ENCODE measurements at places on chromosomes 3 and 15. TPM values are rescaled to one million over a fixed set of nuclear protein-coding genes. Genes with fewer than 3 reads are reported as not detected.

- no peaks in the 10 kb centered on the region for H3K4me1 ChIP-seq
- no peak overlapping the region for H3K27ac ChIP-seq
- H3K4me3 ChIP-seq: no peak overlapping the region
Measured at GRCh38 chr3:101984356-101984755, 135.0 kb downstream of the NFKBIZ start.

DNA sequence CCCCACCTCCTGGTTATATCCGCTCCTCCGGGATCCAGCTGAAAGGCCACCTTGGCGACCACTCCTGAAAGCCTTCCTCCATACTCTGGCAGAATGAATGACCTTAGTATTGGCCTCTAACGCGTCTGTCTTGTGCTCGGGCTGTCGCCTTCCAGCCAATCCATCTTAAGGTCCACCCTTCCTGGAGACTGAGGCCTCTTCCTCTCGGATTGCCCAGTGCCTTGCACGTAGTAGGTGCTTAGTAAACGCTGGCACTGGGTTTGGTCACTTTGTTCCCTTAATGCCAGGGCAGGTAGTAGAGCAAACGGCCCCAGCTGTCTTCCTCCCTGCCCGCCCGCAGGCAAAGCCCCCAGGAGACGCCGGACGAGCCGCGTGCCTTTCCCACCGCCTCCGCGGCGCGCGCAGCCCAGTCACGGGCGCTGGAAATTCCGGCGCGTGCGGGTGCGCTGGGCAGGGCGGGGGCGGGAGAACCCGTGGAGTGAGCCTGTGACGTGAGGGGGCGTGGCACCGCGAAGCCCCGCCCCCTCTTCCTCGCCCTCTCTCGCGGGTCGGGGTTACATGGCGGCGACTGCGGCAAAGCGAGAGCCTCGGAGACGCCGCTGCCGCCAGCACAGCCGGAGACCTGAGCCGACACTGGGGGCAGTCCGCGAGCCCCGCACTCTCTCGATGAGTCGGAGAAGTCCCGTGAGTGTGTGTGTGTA lies at the start of gene MAPK6:
MAPK6 (plus strand) TSS at position 527 of the 701 bp plus-strand sequence. CDS start 27,242 bp downstream, outside the sequence.
- no peaks in the 10 kb centered on the region for H3K36me3 ChIP-seq
- H3K27ac ChIP-seq: peak within 1 kb of the TSS; percentile 90
- no peaks in the 10 kb centered on the region for H3K27me3 ChIP-seq
- peak within 1 kb of the TSS; percentile 76 for H3K4me3 ChIP-seq
- H3K4me1 ChIP-seq: peaks cover 43% of the 10 kb centered on the region
- DNase-seq: peak; percentile 81

- H3K36me3 ChIP-seq: no peaks in the 10 kb centered on the region
- H3K27ac ChIP-seq: no peak overlapping the region
- no peaks in the 10 kb centered on the region for H3K4me1 ChIP-seq
- H3K27me3 ChIP-seq: no peaks in the 10 kb centered on the region
Measured at GRCh38 chr15:68672781-68673205, 94.0 kb downstream of the CORO2B start.

- DNase-seq: no peak
- no peak overlapping the region for H3K4me3 ChIP-seq
- H3K36me3 ChIP-seq: no peaks in the 10 kb centered on the region
- H3K27me3 ChIP-seq: no peaks in the 10 kb centered on the region
Measured at GRCh38 chr15:78359041-78359808, 19.1 kb downstream of the CRABP1 start.

Gene AADACL2
- not detected for total RNA-seq
